GM19239 (cell line): ENCODE measurements at places on chromosomes 11 and 22.
A peak's percentile ranks its signal among the peaks of the same experiment; 100 is the strongest.

- DNase-seq, result no peak
Measured at GRCh38 chr11:126930091-126930841, 70.3 kb downstream of the KIRREL3 start.

GRCh38 chr11:69905611-69906452 is 86.6 kb upstream of the FGF3 start:
- no peak for DNase-seq

DNA sequence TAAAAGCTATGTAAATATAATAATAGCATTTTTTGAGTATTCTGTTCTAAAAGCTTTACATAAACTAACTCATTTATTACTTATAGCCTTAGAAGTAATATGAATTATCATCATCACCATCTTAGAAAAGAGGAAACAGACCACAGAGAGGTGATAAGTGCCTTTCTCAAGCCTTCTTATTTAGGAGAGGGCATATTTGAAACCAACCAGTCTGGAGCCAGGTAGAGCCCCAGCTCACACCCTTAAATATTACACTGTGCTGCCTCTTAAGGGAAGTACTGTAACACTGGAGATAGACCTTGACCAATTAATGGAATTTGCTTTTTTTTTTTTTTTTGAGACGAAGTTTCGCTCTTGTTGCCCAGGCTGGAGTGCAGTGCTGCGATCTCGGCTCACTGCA is 2.3 kb downstream of the BCO2 start:
- DNase-seq, result no peak

DNA sequence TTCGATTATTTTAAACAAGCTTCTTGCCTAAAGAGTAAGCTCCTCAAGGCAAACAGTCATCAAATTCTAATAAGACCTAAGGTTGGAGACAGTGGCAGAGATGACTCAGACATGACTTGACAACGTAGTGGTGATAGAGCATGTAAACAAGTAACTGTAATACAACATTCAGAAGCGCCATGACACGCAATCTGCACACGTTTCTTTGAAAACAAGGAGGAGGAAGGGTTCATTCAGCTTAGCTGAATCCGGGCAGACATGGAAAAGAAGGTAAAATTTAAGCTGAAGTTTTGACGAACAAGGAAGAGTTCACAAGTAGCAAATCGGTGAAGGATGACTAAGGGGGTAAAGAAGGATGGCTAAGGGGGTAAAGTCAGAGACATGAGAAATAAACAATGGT is 152.4 kb upstream of the ZC3H12C start:
- no peak for DNase-seq

- no peak for DNase-seq
Measured at GRCh38 chr11:36044636-36045035, 100.8 kb downstream of the LDLRAD3 start.

DNA sequence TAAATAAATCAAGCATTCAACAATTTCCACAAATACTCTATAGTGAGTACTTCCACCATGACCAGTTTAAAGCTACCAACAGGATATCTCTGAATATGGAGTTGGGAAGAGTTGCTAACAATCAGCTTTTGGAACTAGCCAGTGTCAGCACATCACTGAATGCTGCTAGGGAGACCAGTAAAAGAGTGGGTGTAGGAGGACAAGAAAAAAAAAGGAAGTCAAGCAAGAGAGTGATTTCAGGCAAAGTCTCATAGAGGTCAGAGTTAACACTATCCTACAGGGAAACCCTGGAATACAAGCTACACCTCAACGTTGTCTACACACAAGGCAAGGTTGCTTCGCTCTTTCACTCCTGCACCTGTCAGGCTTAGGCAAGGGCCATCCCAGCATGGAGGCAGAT is 24.2 kb downstream of the EIF3F start:
- no peak for DNase-seq

DNA sequence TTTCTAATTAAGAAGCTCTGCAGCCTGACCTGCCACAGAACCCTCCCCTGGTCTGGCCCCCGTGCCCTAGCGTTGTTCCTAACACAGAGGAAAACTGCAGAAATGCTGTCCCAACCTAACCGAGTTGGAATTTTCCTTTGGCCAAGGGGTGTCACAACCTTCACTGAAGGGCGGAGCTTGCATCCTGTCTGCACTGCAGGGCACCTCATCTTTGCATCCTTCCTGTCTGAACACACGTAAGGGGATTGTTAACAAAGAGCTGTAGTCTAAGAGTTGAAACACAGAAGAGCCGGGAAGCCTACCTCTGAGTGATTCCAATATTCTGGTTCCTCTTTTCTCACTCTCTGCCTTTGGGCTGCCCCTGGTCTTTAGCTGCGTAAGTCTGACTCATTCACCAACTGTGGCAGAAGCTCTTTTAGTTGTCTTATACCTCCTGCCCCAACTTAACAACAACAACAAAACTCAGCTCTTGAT is 1.6 kb downstream of the DIXDC1 start:
- peak; percentile 25 for DNase-seq

DNA sequence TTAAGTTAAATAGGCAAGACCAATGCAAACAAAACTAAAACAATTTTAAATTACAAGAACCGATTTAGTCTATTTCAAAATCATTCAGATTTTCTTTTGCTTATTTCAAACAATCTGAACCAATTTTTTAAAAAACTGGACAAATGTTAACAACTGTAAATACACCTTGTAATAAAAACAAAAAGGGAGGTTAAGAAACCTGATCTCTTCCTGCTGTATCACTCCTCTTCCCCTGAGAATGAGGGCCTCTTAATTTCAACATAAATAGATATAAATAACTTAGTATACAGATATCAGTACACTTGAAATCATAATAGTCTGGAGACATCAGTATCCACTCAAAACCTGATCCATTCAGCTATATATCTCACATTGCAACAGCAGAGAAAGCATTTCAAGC is 346.6 kb downstream of the TTC28 start:
- DNase-seq, result no peak

DNA sequence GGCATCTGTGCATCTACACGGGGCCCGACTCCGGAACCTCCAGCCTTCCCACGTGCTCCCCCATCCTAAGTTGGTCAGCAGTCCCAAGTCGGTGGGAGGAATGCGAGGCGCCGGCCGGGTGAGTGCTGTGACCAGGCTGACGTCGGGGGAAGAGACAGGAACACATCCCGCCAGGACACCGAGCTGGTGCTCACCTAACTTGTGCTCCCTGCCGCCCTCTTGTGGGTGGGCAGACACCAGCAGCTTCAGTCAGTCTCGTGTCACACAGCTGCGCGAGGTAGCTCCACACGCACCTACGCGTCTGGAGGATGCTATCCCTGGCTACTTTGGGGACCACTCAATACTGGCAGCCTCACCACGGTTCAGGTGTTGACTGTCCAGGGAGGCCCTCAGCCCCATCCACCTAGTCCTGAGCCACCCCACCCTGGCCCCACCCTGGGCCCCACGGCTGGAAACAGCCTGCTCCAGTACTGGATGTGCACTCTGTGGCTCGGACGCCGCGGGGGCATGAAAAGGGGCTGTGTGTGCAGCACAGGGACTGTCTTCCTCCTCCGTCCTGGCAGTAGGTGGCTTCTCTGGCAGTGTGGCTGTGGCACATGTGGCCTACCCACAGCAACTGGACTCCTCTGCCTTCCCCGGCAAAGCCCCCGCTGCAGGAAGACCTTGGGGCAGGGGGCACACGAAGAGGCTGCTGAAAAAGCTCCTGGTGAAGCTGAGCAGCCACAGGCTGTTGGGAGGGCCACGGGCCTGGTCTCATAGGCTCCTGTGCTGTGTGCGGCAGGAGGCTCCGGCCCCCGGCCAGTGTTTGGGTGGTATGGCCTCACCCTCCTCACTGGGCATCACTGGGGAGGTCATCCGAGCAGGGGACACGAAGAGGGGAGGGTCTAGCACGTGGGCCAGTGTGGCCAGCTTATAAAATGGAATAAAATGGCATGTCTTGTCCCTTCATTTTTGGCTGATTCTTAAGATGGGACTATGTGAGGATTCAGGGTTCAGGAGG is 11.2 kb upstream of the BID start:
- no peak for DNase-seq

- DNase-seq, result peak; percentile 85
Measured at GRCh38 chr11:304915-305843, 2.4 kb upstream of the IFITM2 start.

GRCh38 chr11:42311514-42311913 is 852.1 kb upstream of the LRRC4C start:
- no peak for DNase-seq

- no peak for DNase-seq
Measured at GRCh38 chr11:100484948-100485347, 202.1 kb upstream of the ARHGAP42 start.

DNA sequence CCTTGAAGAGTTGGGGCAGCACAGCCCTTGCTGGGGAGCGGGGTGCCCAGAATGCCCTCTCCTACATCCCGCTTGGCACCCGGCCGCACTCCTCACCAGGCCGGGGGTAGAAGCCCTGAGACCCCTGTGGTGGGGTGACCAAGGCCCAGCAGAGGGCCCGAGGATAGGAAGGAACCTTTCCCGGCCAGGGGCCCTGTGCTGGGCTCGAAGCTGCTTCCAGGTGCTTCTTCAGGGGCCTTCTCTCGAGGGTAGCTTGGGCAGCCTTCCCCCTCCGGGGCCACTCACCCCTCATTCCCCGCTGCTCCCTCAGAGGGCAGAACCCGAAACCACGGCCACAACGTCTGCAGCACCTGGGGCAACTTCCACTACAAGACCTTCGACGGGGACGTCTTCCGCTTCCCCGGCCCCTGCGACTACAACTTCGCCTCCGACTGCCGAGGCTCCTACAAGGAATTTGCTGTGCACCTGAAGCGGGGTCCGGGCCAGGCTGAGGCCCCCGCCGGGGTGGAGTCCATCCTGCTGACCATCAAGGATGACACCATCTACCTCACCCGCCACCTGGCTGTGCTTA is 752 bp downstream of the MUC2 start:
- DNase-seq, result no peak

DNA sequence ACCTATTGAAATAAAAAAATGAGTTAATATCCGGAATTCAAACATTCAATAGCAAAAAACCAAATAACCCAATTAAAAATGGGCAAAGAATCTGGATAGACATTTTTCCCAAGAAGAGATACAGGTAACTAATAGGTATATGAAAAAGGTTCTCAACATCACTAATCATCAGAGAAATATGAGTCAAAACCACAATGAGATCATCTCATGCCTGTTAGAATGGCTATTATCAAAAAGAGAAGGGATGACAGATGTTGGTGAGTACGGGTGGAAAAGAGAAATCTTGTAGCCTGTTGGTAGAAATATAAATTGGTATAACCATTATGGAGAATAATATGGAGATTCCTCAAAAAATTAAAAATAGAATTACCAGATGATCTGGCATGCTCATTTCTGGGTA is 26.9 kb upstream of the OR6M1 start:
- no peak for DNase-seq

- no peak for DNase-seq
Measured at GRCh38 chr11:133081020-133081419, 451.3 kb downstream of the OPCML start.

DNA sequence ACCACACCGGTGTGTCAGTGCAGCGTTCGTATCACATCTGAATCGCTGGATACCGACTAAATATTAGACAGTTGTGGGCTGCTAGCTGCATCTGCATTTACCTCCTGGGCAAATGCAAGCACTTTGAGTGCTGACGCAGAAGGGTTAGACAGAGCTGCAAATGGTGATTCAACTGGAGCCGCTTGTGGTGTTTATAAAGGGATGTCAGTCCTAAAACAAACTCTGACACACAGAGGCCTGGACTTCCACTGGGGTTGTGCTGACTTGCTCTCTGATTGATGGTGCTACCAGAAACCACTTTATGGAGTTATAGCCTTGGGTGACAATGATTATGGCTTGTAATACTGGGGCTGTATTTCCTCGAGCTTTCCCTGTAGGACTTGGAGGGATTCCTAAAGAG is 374.4 kb downstream of the NTM start:
- no peak for DNase-seq

DNA sequence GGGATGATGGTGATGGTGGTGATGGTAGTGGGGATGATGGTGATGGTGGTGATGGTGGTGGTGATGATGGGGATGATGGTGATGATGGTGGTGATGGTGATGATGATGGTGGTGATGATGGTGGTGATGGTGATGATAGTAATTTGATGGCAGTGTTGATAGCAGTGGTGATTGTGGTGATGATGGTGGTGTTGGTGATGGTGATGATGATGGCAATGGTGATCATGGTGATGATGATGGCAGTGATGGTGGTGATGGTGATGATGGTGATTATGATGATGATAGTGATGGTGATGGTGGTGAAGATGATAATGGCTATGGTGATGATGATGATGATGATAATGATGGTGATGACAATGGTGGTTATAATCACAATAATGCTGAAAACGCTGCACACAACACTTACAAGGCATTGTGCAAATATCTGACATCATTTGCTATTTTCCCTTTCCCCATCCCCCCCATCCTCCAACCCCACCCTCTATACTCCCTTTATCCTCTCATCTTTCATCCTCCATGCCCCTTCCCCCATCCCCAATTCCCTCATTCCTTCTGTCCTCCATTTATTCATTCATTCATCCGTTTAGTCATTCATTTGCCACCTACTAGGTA is 230.1 kb downstream of the BRD1 start:
- DNase-seq, result no peak

DNA sequence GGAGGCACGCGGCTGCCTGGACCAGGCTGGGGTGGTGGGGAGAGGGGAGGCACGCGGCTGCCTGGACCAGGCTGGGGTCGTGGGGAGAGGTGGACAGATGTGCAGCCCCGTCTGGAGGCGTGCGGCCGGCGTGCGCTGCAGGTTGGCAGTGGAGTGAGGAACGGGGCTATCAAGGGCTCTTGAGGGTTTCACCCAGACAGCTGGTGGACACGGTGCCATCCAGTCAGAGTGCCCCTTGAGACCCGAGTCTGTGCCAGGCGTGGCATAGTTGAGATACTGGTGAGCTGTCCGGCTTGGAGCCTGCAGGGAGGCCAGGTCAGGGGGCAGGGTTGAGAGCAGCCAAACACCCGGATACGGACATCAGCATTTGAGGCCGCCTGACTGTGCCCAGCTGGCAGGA is 1.5 kb upstream of the GRAMD4 start:
- no peak for DNase-seq

DNA sequence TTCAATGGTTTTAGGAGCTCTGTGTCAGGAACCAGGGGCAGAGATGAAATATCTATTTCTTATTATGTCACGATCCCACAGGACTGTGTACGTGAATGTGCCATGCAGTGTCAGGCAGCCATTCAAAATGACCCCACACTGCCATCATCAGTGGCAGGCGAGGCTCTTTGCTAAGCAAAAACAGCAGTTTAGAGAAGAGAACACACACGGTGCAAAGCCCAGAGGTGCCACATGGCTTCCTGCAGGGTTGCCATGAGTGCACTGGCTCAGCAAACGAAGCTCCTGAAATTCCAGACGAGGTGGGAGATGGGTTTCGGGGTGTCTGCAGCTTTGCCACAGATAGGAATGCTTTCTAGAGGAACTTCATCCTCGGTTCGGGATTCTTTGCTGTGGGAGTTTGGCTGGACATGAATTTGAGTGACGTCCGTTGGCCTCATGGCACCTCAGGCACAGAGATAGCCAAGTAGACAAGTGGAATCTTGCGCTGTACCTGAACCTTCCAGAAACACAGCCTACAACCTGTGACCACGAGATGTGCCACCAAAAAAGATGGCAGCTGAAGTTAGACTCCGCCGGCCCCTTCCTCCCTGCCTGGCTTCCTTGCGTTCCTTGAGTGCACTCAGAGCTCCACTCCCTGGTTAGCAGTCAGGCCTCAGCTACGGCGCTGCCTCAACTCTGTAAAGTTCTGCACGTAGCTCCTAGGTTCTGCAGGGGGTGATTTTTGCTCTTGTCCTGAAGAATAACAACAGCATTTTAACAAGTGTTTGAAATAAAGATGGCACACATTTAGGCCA is 7.8 kb upstream of the ZBED4 start:
- no peak for DNase-seq

GRCh38 chr11:64164392-64165312 is 1.3 kb downstream of the MACROD1 start:
- no peak for DNase-seq
